ENCODE measurements at places on chromosomes 5 and 9. TPM values are rescaled to one million over a fixed set of nuclear protein-coding genes. Genes with fewer than 3 reads are reported as not detected.

Gene DAB2
- 0.68 TPM for total RNA-seq

DNA sequence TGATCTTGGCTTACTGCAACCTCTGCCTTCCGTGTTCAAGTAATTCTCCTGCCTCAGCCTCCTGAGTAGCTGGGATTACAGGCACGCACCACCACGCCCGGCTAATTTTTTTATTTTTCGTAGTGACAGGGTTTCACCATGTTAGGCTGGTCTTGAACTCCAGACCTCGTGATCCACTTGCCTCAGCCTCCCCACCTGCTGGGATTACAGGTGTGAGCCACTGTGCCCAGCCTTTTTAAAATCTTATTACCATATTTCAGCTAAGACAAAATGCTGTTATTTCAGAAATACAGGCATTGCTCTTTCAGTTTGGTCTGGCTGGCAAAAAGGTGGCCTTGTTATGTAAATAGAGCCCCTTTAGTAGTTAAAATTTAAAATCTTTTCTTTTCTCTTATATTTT is 46.9 kb upstream of the GLDC start:
- H3K36me3 ChIP-seq: peaks cover 19% of the 10 kb centered on the region
- H3K4me3 ChIP-seq: no peak overlapping the region
- no peaks in the 10 kb centered on the region for H3K27me3 ChIP-seq
- no peaks in the 10 kb centered on the region for H3K4me1 ChIP-seq
- DNase-seq: no peak
- H3K27ac ChIP-seq: no peak overlapping the region

Gene TMEM215
- not detected for total RNA-seq

DNA sequence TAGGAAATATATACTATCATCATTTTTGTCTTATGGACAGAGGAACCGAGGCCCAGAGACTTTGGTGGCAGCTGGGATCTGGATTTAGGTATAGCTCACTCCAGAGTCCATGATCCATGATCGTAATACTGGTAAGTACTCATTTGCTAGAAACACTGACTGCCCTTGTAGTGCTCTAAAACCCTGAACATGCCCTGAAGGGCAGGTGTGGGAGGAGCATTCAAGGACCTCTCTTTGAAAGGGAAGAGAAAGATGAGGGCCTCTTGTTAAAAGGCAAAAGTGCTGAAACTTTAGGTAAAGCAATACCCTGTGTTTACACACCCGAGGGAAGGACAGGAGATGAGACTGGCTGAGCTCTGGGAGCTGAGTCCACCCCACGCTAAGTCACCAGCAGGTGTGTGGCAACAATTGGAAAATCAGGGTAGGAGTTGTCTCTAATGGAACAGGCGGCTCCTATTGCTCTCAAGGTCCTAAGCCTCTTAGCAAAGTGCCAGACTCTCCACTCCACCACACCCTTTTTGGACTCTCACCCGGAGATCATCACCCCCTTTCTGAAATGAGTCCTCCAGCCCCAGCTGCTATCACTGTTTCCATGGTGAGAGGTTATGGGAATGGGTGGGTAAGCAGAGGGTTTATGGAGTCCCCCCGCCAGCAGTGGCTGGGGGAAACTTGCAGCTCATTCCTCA is 34.8 kb downstream of the TRPC7 start:
- no peaks in the 10 kb centered on the region for H3K4me1 ChIP-seq
- peaks cover 2% of the 10 kb centered on the region for H3K27me3 ChIP-seq
- H3K36me3 ChIP-seq: no peaks in the 10 kb centered on the region
- H3K4me3 ChIP-seq: no peak overlapping the region

- peak; percentile 22 for DNase-seq
- no peaks in the 10 kb centered on the region for H3K27me3 ChIP-seq
- H3K4me1 ChIP-seq: peaks cover 10% of the 10 kb centered on the region
- H3K4me3 ChIP-seq: no peak overlapping the region
- peaks cover 42% of the 10 kb centered on the region for H3K36me3 ChIP-seq
Measured at GRCh38 chr9:132894346-132894745, 15.6 kb downstream of the SPACA9 start.

GRCh38 chr5:132655821-132656773 is 1.9 kb upstream of the IL13 start:
- H3K27ac ChIP-seq: no peak overlapping the region
- DNase-seq: no peak
- H3K27me3 ChIP-seq: no peaks in the 10 kb centered on the region
- H3K36me3 ChIP-seq: peaks cover 6% of the 10 kb centered on the region
- H3K4me1 ChIP-seq: no peaks in the 10 kb centered on the region

DNA sequence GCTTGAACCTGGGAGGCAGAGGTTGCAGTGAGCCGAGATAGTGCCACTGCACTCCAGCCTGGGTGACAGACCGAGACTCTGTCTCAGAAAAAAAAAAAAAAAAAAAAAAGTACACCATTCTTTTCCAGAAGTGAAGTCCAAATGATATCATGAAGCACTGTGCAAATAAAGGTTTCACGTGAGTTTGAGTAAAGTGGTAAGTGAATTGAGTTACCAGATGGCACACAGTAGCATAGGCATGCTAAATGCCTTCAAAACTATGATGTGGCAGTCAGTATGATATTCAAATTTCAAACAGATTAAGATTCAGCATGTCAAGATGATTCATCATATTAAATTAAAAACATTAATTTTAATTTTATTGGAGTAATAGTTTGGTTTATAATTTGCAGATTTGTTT is 195.2 kb downstream of the TAF11L14 start:
- no peaks in the 10 kb centered on the region for H3K27me3 ChIP-seq
- no peaks in the 10 kb centered on the region for H3K36me3 ChIP-seq
- no peak for DNase-seq

- no peak overlapping the region for H3K4me3 ChIP-seq
- DNase-seq: no peak
- no peaks in the 10 kb centered on the region for H3K27me3 ChIP-seq
Measured at GRCh38 chr5:98489021-98489420, 284.4 kb upstream of the RGMB start.

- H3K36me3 ChIP-seq: no peaks in the 10 kb centered on the region
- H3K4me1 ChIP-seq: no peaks in the 10 kb centered on the region
- DNase-seq: no peak
- H3K4me3 ChIP-seq: no peak overlapping the region
- peaks cover 79% of the 10 kb centered on the region for H3K27me3 ChIP-seq
Measured at GRCh38 chr9:135165756-135166519, 78.5 kb downstream of the OLFM1 start.

DNA sequence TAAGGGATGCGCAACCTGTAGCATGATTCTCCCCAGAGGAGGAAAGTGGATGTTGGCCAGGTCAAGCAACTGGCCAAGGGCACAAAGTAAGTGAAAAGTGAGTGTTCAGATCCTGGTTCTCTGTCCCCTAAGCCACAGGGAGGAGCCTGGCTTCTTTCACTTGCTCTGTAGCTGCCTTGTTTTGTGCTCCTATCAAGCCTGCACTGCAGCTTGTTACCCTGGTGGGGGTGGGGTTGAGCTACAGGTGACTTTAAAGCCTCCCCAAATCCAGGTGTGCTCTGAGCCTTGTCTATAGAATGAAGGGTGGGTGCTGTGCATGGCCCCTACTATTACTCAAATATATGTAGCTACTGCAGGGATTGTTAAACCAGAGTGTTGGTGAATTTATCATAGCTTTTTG is 32.9 kb downstream of the RALGPS1 start:
- H3K4me1 ChIP-seq: no peaks in the 10 kb centered on the region
- no peak overlapping the region for H3K4me3 ChIP-seq
- H3K27me3 ChIP-seq: peaks cover 12% of the 10 kb centered on the region
- no peak overlapping the region for H3K27ac ChIP-seq
- no peaks in the 10 kb centered on the region for H3K36me3 ChIP-seq
- peak; percentile 16 for DNase-seq

Gene SLC36A3
- total RNA-seq: not detected

- no peak for DNase-seq
- H3K27ac ChIP-seq: no peak overlapping the region
- H3K36me3 ChIP-seq: no peaks in the 10 kb centered on the region
- H3K4me1 ChIP-seq: no peaks in the 10 kb centered on the region
- H3K4me3 ChIP-seq: no peak overlapping the region
- H3K27me3 ChIP-seq: no peaks in the 10 kb centered on the region
Measured at GRCh38 chr9:23571414-23572104, 254.5 kb downstream of the ELAVL2 start.

Gene CFAP90
- total RNA-seq: not detected

Gene SLC4A9
- total RNA-seq: not detected

Gene RABGAP1
- 43.1 TPM for total RNA-seq

GRCh38 chr5:58946230-58946629 is 363.4 kb downstream of the RAB3C start:
- H3K27ac ChIP-seq: no peak overlapping the region
- H3K4me1 ChIP-seq: no peaks in the 10 kb centered on the region
- H3K4me3 ChIP-seq: no peak overlapping the region
- DNase-seq: no peak
- no peaks in the 10 kb centered on the region for H3K27me3 ChIP-seq

- DNase-seq: no peak
- H3K27me3 ChIP-seq: peaks cover 46% of the 10 kb centered on the region
- no peaks in the 10 kb centered on the region for H3K36me3 ChIP-seq
- peaks cover 19% of the 10 kb centered on the region for H3K4me1 ChIP-seq
- H3K27ac ChIP-seq: no peak overlapping the region
Measured at GRCh38 chr5:1005249-1005851, 3.3 kb upstream of the NKD2 start.

DNA sequence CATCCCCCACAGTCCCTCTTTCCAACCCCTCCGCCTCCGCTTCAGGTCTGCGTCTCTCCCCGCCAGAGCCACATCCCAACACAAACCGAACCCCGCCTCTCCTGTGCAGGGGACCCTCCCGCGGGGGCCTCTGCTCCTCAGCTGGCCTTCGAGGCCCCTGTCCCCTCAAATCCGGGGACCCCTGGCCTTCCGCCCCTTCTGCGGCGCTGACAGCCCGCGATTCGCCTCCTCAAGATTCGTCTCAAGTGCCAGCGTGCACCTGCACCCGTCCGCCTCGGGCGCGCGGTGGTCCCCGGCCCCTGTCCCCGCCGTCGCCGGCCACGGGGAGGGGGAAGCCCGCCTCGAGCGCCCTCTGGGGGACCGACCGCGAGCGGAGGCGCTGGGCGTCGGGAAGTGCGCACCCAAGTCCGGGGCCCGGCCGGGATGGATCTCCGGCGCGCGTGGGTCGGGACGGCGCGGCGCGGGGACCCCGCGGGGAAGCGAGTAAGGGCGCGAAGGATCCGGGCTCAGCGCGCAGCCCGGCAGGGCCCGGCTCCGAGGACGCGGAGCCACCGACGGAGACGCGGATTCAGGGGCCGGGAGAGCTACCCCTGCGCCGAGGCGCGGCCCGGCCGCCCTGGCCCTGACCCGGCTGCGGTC is 623 bp downstream of the FLT4 start:
- no peak overlapping the region for H3K27ac ChIP-seq
- peaks cover 6% of the 10 kb centered on the region for H3K4me1 ChIP-seq

Gene ANKRD34B
- total RNA-seq: not detected

Gene ZNF608
- total RNA-seq: 10.4 TPM

DNA sequence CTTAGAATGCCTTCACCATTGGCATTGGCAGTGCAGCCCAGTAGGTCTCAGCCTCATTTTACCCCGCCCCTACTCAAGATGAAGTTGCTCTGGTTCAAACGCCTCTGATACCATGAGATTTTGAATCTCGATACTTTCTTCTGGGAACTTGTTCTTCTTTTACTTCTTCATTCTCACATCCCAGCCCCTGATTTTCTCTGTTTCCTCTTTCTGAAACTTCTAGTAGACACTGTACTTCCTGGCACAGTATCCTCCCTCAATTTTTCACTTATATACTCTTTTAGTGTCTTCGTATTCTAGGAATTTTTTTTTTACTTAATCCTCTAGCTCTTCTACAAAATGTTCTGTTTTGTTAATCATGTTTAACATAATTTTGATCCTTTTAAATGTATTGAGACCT is 13.1 kb upstream of the ZNF79 start:
- H3K4me1 ChIP-seq: peaks cover 12% of the 10 kb centered on the region
- H3K27ac ChIP-seq: no peak overlapping the region
- H3K36me3 ChIP-seq: no peaks in the 10 kb centered on the region
- no peak for DNase-seq
- H3K27me3 ChIP-seq: no peaks in the 10 kb centered on the region

Gene BARHL1
- not detected for total RNA-seq

Gene MYO10
- 35.7 TPM for total RNA-seq

GRCh38 chr5:64299805-64300204 is 134.2 kb downstream of the RNF180 start:
- H3K4me1 ChIP-seq: peaks cover 12% of the 10 kb centered on the region
- H3K27ac ChIP-seq: peak overlapping the region; percentile 75
- peak overlapping the region; percentile 21 for H3K4me3 ChIP-seq

DNA sequence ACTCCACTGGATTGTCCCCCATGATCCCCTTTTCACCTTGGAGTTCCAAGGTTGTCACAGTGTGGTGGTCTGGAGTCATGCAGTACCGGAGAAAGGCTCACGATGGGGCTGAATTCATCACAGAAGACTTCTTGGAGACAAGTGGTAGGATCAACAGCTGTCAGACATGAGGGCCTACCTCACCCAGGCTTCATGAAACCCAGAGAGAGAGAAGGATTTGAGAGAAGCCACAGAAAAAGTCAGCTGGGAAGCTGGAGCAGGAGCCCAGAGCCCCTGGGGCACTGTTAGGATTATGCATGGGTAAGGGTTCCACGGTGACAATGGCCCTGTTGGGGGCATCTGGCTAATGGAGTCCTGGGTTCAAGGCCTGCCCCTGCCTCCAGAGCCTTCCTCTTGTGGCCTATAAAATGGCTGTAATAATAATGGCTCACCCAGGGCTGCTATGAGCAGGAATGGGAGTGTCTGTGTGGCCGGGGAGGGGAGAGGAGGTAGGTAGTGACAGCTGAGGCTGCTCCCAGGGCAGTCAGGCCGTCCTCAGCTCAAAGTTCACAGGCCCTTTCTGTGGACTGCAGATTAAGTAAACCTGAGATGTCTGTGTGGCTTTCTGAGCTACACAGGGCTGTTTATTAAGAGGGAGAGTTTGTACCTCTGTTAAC is 910 bp downstream of the TRIM14 start:
- peak overlapping the region; percentile 34 for H3K27ac ChIP-seq
- H3K4me3 ChIP-seq: peak overlapping the region; percentile 74
- peaks cover 22% of the 10 kb centered on the region for H3K4me1 ChIP-seq
- no peaks in the 10 kb centered on the region for H3K27me3 ChIP-seq
- peak; percentile 51 for DNase-seq

GRCh38 chr5:53355931-53356330 is 124.5 kb upstream of the FST start:
- H3K4me3 ChIP-seq: no peak overlapping the region
- peaks cover 17% of the 10 kb centered on the region for H3K4me1 ChIP-seq
- H3K27ac ChIP-seq: no peak overlapping the region
- DNase-seq: no peak
- no peaks in the 10 kb centered on the region for H3K27me3 ChIP-seq
- H3K36me3 ChIP-seq: no peaks in the 10 kb centered on the region

- no peaks in the 10 kb centered on the region for H3K27me3 ChIP-seq
- peaks cover 82% of the 10 kb centered on the region for H3K36me3 ChIP-seq
- H3K4me1 ChIP-seq: peaks cover 31% of the 10 kb centered on the region
- H3K4me3 ChIP-seq: no peak overlapping the region
- no peak for DNase-seq
Measured at GRCh38 chr5:150035139-150035895, 34.8 kb downstream of the HMGXB3 start.

Gene DNAJC25
- 10.9 TPM for total RNA-seq

DNA sequence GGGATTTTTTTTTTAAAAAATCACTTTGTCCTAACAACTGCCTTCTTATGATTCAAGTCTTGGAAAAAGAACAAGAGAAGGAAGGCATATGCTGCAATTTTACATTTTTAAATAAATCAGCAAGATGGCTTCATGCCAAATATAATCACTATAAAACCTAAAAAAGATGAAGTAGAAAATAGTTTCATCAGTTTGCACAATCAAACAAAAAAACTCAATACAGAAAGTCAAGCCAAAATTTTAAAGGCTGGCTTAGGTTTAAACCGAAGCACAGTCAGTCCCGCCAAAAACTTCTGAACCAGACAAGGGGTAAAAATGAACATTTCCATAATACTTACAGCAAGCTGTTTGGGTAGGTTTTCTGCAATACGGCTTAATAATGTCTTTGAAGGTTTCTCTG is 57.3 kb downstream of the ZFR start:
- no peak for DNase-seq
- no peak overlapping the region for H3K27ac ChIP-seq
- H3K4me3 ChIP-seq: no peak overlapping the region
- no peaks in the 10 kb centered on the region for H3K27me3 ChIP-seq

Data from MCF 10A (cell line).